ENCODE measurements at places on chromosomes 2 and 18.
A peak's percentile ranks its signal among the peaks of the same experiment; 100 is the strongest.

DNA sequence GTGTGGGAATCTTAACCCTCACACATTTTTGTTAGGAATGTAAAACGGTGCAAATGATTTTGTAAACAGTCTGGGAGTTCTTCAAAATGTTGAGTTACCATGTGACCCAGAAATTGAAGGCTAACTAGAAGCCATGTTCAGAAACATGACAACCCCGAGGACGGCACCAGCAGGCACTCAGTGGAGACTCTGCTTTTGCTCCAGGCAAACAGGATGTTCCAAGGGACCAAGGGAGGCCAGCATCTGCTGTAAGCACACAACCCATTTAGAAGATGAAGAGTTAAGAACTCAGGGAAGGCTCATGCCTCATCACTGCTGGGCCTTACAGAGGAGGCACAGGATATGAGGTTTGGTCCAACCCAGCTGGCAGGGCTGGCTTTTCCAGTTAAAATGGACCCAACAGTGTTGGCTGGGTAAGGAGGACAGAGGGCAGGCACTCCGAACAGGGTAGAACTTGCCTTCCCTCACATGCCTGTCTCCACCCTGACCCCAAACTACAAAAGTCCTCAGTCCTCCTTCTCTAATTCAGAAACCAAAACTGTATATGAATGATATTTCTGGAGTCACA is 23.6 kb downstream of the PARD6G start:
- no peak for DNase-seq

DNA sequence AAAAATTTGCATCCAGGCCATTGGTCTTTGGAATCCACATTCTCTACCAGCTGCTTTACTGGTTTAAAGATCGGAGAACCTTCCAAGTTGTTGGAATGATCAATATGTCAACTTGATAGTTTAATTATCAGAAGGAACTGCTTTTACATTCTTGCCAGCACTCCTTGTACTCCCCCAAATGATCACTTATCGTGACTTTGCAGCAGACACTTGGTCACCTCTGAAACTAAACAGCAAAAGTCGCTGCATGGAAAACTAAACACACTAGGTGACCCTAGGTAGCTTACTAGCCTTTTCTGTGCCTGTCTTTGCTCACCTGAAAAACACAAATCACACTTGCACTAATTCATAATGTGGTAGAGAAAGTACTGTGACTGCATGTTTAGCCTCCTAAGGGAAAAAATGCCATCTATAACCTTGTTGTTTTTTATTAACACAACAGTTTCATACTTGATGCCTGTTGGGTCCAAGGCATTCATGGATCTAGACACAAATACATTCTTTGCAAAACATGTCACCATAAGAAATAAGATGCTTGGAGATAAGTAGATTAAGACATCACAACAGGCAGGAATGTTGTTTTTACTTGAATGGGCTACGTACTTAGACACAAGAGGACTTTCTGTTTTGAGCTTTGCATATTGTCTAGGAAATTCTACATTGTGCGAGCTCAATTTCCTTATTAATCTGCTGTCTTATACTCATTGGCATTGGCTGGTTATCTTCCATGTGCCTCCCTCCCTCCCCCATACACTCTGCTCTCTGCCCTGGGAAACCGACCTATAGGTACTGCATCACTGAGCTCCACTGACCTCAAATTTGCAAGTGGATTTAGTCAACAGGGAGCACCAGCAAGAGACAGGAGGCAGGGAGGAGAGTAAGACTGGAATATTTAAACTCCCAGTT is 219.1 kb upstream of the STK17B start:
- DNase-seq, result no peak

GRCh38 chr2:69668598-69668997 is 25.1 kb upstream of the AAK1 start:
- no peak for DNase-seq

GRCh38 chr2:86075886-86076285 is 29.8 kb downstream of the POLR1A start:
- DNase-seq, result no peak

DNA sequence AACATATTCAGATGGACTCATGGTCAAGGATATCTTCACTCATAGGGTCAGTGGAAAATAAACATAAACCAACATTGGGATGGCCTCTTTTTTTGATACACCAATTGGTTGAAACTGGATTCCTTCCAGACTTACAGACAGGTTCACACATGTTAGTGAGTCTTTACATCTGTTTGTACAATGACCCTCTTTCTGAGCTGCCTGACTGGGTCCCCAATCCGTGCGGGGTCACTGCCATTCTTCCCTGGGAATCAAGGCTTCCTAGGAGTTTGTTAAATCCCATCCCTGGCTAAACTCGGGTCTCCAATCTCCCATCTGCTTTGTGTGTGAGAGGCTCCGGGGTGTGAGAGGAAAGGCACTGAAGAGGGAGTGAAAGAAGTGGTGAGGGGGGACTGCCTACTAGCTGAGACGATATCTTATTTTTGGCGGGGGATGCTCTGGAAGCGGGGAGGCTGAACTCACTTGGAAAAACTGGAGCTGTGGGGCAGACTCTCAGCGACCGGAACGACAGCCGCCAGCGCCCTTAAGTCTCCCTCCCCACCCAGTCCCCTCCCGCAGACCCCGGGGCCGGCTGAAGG is 487 bp downstream of the STARD6 start:
- no peak for DNase-seq

- peak; percentile 78 for DNase-seq
Measured at GRCh38 chr2:47024046-47024445, 108.4 kb upstream of the MCFD2 start.

DNA sequence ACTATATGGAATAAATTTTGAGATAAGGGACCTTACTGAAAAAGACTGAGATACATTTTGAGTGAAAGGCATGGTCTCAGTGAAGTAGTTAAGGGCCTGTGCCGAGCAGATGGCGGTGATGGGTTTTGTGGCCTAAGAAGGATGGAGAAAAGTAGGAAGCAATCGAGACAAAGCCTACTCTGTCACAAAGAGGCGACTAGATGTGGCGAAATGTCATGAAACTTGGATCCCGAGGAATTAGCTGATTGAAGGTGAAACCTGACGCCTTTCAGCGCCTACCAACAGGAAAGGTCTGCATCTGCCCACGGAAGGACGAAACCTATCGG is 558 bp upstream of the CEP192 start:
- DNase-seq, result no peak

GRCh38 chr2:9703701-9704221 is 73.0 kb upstream of the YWHAQ start:
- no peak for DNase-seq

DNA sequence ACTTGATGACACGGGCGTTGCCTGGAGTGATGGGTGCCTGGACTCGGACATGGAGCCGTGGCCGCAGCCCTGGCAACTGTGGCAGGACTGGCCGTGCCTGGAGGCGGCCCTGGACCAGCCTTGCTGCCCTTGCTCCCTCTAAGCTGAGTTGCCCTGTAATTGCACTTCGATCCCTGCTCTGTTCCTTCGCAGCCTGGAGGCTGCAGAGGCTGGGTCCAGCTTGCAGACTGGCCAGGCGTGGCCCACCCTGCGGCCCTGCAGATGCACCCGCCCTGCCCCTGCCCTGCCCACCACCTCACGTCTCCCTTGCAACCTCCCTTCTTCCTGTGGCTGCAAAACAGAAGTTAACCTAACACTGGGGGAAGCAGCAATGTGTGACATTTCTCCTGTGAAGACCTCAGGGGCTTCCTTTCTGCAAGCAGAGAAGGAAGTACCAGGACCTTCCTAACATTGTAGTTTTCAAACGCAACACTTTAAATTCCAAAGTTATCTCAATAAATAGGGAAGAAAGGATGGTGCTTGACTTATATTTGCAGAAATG is 174.6 kb upstream of the TPO start:
- DNase-seq, result no peak

GRCh38 chr2:190859347-190860297 is 21.0 kb upstream of the GLS start:
- DNase-seq, result no peak

DNA sequence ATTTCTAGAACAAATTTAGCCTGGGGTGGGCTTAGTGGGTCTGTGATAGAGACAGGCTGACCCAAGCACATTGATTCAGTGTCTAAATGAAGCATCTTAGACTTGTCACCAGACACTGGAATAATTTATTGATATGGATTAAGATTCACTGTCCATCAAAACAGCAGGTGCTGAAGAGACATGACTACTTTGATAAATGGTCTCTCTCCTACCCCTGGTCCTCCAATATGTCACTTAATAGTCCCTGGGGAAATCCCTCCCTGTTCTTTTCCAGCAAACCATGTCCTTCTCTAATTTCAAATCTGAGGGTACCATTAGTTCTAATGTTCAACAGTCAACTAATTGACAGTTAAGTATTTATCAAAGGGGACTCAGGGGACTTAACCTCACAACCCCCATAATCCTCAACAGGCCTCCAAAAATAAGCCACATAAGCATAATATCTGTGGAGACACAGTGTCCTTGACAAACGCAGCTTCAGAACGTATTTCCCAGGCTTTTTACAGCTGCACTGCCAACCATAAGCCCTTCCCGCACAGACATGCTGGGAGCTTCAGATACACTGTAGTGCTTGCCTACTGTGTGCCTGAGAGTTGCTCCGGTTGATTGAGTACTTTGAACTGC is 391.0 kb downstream of the THSD7B start:
- DNase-seq, result no peak

DNA sequence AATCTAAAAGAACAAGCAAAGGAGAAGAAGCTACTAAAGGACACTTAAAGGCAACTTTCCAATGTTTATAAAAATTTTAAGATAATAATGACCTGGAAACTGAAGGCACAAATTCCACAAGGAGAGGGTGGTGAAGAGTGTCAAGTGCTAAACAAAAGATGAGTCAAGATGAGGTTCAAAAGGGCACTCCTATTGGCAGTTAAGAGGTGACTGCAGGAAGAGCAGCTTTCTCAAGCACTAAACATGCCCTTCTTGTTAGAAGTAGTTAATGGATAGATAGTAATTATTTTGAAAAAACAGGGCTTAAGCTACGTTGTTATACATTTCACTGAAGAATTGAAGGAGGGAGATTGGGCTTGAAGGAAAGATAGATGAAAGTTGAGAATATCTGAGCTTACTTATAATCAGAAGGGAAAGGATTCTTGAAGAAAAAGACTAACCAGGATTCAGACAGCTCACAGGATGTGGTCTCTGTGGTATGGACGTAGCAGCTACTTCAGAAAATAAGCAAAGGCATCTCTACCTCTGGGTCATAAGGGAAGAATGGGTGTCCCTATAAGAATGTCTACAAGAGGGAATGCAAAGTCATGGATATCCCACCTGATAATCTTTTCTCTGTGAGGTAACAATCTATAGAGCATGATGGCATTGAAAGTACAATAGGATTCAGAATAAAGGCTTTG is 454.7 kb upstream of the SLC39A10 start:
- DNase-seq, result no peak

GRCh38 chr2:201357221-201357620 is at the start of gene FLACC1:
TSS of gene FLACC1 (minus strand) at chr2:201357345. CDS start at chr2:201351404, 5,941 bp downstream.
- no peak for DNase-seq

DNA sequence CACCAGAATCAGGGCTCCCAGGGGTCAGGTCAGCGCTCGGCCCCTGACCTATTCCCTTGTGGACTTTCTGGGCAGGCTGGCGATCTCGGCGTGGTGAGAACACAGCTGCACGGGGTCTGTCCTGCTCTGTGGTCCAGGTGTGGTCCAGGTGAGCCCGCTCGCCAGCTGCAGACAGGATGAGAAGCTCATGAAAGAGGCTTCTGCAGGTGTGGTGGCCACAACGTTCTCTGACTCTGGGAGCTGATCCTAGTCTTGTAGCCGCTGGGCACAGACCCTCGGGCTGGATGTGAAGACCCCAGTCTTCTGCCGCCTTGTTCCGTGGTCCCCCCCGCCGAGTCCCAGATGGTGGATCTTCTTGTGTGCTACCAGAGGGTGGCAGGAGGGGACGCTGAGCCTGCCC is 129.7 kb downstream of the RTP5 start:
- peak; percentile 59 for DNase-seq

GRCh38 chr2:83705146-83705545 is 753.9 kb downstream of the SUCLG1 start:
- no peak for DNase-seq

DNA sequence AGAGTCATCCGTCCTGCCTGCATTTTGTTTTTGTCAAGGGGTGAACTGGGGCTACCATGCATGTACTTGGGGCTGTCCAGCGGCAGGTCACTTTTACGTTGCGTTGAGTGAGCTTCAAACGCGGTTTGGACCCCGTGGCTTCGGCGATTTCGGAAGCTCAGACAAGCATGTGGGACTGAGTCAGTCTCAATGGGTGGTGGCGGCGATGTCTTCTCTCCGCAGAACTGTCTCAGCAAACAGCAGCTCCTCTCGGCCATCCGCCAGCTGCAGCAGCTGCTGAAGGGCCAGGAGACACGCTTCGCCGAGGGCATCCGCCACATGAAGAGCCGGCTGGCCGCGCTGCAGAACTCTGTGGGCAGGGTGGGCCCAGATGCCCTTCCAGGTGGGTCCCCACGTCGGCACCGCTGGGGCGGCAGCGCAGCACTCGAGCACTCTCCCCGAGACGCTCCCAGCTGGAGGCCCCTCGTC is 21.3 kb downstream of the FBLN7 start:
- no peak for DNase-seq

- DNase-seq, result no peak
Measured at GRCh38 chr2:127531221-127531648, 4.2 kb upstream of the MYO7B start.

GRCh38 chr2:129318581-129319421 is 660.7 kb upstream of the RAB6C start:
- no peak for DNase-seq

DNA sequence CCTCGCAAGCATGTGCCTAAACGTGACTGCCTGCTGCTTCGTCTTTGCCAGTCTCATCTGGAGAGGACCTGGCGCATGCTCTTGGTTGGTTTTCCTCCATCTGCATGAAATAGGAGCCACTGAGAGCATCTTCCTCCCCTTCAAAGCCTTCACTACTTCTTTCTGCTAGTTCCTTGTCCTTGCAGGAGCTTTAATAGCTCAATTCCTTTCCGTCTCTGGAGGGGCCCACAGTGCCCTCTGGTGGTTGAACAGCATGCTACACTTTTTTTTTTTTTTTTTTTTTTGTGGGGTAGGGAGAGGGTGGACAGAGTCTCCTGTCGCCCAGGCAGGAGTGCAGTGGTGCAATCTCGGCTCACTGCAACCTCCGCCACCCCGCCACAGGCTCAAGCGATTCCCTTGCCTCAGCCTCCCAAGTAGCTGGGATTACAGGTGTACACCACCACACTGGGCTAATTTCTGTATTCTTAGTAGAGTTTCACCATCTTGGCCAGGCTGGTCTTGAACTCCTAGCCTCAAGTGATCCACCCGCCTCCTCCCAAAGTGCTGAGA is 59.6 kb downstream of the SP110 start:
- no peak for DNase-seq

- no peak for DNase-seq
Measured at GRCh38 chr2:45843136-45843535, 191.7 kb downstream of the PRKCE start.

GRCh38 chr2:118003396-118003824 is 10.5 kb downstream of the CCDC93 start:
- DNase-seq, result peak; percentile 69

- DNase-seq, result no peak
Measured at GRCh38 chr18:8232791-8233190, 376.4 kb upstream of the RAB12 start.

Measured in ascending aorta (tissue), 2 donors.